Occipital lobe (tissue), 3 donors: ENCODE measurements at places on chromosomes 1 and 21. TPM values are rescaled to one million over a fixed set of nuclear protein-coding genes. Genes with fewer than 3 reads are reported as not detected.

DNA sequence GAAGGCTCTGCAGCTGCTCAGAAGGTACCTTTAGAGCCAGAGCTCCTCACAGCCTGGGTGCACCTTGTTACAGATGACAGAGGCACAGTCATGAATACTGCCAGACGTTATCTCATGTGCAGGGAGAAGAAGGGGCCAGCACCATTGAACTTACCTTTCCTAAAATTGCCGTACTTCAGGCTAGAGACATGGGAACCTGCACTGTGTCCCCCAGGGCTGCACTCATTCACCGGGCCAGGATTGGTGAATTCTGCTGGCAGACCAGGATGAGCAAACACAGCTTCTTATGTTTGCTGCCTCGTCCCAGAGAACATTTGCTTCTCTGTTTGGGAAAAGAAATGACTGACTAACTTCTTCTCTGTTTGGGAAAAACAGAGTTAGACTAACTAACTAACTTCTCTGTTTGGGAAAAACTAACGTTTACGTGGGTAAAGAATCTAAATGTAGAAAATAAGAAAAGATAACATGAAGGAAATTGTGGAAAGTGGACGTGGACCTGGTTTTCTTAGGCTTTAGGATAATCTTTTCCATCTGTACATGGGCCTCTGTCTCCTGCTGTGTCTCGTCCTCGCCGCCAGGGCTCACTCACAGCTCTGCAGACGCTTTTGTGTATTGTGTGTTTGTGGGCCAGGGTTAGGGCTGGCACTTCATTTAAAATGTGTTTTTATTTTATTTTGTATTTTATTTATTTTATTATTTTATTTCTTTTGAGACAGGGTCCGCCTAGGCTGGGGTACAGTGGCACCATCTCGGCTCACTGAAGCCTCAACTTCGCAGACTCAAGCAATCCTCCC, 9.9 kb downstream of the OBSCN start:
- DNase-seq = no peak

DNA sequence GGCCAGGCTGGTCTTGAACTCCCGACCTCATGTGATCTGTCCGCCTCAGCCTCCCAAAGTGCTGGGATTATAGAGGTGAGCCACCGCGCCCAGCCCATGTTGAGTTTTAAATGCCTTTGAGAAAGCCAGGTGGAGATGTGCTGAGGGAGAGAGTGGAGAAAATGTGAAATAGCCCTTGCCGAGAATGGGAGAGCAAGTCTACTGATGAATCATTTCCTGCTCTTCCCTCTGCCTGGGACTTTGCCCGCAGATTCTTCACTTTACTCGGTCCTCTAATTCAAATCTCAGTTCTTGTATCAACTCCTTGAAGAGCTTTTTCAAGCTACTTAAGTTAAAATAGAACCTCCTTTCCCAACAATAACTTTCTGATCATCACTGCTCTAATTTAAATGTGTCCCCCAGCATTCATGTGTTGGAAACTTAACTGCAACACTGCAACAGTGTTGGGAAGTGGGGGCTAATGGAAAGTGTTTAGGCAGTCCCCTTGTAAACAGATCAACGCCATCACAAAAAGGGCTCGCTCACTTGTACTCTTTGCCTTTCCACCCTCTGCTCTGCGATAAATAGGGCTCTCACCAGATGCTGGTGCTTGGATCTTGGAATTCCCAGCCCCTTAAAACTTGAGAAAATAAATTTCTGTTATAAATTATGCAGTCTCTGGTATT, 27.8 kb downstream of the OSBPL9 start:
- no peak for DNase-seq

DNA sequence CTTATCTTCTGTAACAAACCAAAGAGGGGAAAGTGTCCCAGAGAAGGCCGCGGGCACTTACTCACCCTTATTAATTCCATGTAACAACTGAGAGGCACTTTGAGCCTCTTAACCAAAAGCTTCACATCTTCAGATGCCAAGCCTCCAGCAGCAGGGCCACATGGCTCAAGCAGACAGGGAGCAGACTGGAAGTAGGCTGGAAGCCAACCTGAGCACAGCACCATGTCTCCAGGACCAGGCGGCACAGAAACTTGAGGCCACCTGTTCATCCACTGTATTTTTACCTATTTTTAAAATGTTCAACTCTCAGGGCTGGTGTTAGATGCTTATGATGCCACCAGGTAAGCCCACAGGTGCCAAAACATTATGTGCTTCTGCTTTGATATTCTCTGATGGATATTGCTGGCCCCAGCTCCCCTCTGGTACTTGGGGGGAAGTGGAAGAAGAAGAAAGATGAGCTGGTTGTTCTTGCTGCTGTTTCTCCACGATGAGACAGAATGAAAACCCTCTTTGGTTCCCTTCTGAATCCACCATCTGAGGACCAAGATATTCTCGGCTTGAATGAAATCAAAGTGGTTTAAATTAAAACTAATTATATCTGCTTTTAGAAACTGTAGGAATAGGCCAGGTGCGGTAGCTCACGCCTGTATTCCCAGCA, 30.6 kb upstream of the SDE2 start:
- no peak for DNase-seq

GRCh38 chr21:41779659-41780058, 12.8 kb upstream of the RIPK4 start:
- DNase-seq = no peak

- peak; percentile 62 for DNase-seq
Observed at GRCh38 chr21:46622226-46622625, 13.2 kb upstream of the PRMT2 start.

GRCh38 chr1:86699186-86699585, 5.2 kb upstream of the SH3GLB1 start:
- no peak for DNase-seq

DNA sequence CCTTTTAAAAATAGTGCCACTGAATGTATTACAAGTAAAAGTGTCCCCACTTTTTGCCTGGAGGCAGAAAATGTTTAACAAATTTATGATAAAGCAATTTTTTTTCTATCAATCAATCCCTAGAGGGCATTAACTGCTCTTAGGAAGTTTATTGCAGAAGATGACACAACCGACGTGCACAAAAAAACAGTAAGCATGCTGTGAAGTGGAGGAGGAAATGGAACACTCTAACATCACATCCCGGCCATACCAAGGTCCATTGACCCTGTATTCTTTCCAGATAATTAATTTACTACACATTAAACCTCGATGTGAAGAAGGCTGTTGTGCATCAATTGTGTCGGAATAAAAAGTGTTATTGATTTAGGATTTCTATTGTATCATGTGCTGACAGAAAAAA, 264.9 kb upstream of the NR5A2 start:
- no peak for DNase-seq

GRCh38 chr1:13788795-13789194, 88.8 kb downstream of the PRDM2 start:
- no peak for DNase-seq

- DNase-seq = no peak
Observed at GRCh38 chr1:153430561-153430960, 14.2 kb downstream of the S100A7A start.

GRCh38 chr1:223180731-223181321, 37.8 kb upstream of the TLR5 start:
- no peak for DNase-seq

DNA sequence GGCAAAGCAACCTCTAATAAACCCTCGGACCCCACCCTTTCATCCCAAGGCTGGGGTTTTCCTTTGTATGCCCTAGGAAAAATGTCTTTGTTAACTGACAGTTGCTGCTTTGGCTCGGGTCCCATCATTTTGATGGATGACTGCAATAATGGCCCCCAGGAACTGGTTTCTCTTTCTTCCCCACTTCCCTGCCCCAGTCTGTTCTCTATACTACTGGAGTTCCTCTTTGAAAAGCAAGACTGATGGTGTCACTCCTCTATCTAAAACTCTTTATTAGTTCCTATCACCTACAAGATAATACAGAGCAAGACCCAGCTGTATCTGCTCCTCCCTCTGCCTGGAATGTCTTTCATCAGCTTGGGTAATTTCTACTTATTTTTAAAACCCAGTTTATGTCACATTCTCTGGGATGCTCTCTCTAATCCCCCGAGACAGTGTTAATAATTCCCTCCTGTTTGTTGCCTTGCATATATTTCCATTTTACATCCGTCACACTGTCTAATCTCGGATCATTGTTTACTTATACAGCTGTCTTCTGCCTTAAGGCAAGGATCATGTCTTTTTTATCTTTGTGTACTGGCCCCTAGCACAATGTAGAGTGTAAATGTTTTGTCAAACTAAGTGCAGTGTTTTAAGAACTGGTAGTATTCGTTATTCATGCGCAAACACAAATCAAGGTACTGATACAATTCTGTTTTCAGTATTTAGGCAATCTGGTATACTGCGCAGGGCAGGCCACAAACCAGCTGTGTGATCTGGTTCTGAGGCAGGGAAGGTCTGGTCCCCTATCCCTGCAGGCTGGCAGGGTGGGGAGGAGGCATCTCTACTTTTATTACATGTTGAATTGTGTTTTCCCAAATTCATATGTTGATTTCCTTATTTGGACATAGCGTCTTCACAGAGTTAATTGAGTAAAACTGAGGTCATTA, 16.1 kb downstream of the SLAMF1 start:
- DNase-seq = no peak

GRCh38 chr1:43235451-43236121, 34.2 kb upstream of the TMEM125 start:
- DNase-seq = no peak

DNA sequence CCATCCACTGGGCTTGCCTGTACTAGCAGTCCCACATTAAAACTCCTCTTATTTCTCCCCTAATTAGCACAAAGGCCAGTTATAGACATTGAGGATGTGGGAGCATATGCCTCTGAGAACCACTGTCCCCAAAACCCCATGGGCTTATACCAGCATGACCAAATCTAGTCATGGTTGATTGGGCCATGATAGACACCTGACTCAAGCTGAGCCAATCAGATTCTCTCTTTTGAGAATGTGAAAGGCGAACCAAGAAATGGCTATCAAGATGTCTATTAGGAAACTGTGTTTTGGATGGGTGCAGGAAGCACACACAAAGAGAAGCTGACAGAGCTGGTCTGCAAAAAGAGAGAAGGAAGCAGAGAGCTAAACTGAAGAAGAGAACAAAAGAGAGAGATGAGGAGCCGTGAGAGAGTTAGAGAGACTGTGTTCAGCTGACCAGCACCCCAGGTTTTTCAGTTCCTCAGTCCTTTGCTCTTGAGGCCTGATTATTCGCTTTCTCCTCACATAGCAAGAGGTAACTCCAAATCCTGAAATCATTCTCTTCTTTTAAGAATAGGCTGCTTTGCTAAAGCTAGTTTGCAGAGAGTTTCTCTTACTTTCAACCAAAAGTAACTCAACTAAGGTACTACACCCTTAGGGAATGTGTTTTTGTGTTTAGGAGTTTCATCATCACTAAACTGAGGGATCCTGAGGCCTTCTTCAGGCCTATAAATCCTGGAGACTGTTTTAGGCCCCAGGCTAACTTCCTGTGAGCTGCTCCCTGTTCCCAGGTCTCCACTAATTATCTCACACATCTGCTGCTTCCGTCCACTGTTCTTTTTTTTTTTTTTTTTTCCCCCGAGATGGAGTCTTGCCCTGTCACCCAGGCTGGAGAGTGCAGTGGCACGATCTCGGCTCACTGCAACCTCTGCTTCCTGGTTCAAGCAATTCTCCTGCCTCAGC, 7.9 kb upstream of the TIPRL start:
- DNase-seq = no peak

DNA sequence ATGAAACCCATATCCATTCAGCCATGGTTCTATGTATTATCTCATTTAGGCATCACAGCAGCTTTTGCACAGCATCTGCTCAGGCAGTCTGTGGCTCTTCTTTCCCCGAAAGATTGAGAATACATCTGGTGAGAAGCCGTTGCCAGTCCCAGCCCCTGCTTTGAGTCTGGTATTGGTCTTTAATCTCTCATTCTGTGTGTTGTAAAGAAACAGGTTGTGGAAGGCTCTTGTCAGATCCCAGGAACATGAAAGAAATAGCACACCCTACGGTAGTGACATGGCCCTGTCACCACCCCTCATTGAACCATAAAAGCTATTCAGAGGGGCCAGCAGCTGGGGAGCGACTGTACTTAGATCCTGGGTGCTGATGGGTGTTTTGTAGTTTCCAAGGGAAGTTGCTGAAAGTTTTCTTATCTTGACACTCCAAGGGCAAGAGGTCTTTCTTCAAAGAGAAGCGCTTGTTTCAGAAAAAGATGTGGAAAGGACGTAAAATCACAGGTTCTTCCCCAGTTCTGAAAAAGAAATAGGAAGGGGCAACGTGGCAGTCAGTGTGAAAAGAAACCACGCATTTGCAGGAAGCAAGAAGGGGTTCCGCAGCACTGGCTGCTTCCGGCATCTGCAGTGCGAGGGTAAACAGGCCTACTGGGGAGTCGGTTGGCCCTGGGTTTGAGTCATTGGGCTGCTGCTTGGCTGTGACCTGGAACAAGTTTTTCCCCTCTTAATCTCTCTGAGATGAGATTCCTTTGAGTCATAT, 145.0 kb downstream of the DHRS3 start:
- DNase-seq = no peak

- DNase-seq = peak; percentile 34
Observed at GRCh38 chr1:27571439-27572018, 32.4 kb downstream of the AHDC1 start.

GRCh38 chr1:53766194-53766742, 27.3 kb upstream of the GLIS1 start:
- DNase-seq = no peak

DNA sequence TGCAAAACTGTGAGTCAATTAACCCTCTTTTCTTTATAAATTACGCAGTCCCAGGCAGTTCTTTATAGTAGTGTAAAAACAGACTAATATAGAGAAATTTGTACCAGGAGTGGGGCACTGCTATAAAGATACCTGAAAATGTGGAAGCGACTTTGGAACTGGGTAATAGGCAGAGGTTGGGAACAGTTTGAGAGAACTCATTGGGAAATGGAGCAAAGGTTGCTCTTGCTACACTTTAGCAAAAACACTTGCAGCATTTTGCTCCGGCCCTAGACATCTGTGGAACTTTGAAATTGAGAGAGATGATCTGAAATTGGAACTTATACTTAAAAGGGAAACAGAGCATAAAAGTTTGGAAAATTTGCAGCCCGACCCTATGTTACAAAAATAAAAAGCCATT, 810.9 kb downstream of the LTN1 start:
- DNase-seq = no peak

- DNase-seq = no peak
Observed at GRCh38 chr1:75461808-75462325, 149.0 kb downstream of the SLC44A5 start.

DNA sequence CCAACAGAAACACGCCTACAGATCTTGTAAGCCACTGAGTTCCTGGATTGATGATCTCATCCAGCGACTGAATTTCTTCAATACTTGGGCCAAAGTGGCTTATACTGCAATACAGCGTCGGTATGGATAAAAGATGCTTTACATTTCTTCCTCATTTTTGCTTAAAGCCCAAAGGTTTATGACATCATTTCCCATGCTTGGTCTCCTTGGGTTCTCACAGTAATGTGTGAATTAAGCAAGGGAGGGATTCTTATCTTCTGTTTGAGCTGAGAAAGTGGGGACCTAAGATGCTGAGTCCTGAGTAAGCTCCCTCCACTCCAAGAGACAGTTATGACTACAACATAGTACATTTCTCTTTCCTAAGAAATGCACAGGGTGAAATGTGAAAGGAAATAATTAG, 39.5 kb downstream of the LBR start:
- DNase-seq = no peak

Gene PLCH2
- total RNA-seq = 4.2 TPM

Gene LCE1C
- total RNA-seq = not detected

Gene TATDN3
- total RNA-seq = 29.3 TPM
